ENCODE measurements at places on chromosomes 7 and 10.

- DNase-seq, result no peak
Observed at GRCh38 chr10:115971921-115972320, 301.1 kb downstream of the GFRA1 start.

- no peak for DNase-seq
Observed at GRCh38 chr10:132735923-132736391, 50.0 kb downstream of the NKX6-2 start.

GRCh38 chr10:26391701-26392695 lies 46.1 kb upstream of the APBB1IP start:
- DNase-seq, result no peak

- DNase-seq, result no peak
Observed at GRCh38 chr10:11096422-11096821, 78.8 kb downstream of the CELF2 start.

- no peak for DNase-seq
Observed at GRCh38 chr7:44150966-44151941, 10.1 kb upstream of the MYL7 start.
